ENCODE measurements at places on chromosomes 3 and 15. TPM values are rescaled to one million over a fixed set of nuclear protein-coding genes. Genes with fewer than 3 reads are reported as not detected.

TMEM45A gene
- total RNA-seq, result 0.96 TPM

- H3K27me3 ChIP-seq, result no peaks in the 10 kb centered on the region
- no peak overlapping the region for H3K4me3 ChIP-seq
- no peaks in the 10 kb centered on the region for H3K4me1 ChIP-seq
- no peaks in the 10 kb centered on the region for H3K36me3 ChIP-seq
- no peak overlapping the region for H3K27ac ChIP-seq
- no peak for DNase-seq
These were observed 67.8 kb downstream of the ADAMTS9 start for GRCh38 chr3:64620020-64620419.

DNA sequence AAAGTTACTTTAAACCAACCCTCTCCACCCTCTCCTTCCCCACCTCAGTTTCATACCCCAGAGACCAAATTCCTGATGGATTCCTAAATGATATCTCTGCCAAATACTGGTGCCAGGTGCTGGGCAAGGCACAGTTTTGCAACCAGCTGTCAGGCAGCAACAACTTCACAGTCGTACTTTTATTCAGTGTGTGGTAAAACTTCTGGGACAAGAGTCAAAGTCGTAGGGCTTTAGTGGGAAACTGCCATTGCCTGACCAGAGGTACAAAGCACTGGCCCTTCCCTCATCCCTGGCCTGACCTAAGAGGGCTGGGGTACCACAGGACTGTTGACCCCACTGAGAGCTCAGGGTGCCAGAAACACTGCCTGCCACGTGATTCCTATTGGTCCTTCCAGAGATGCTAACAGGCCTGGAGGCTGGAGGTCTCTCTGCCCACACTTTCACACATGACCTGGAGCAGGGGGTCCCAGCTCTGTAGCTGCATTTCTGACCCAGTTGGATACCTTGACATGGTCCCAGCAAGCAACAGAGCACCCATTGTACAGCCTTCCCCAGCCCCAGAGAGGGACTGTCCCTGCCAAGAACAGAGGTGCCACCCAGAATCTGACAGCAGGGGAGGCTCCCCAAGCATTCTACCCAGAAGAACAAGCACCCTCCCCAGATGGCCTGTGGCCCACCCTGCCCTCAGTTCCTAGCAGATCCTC lies 59.9 kb downstream of the LIPC start:
- peaks cover 4% of the 10 kb centered on the region for H3K36me3 ChIP-seq
- no peak overlapping the region for H3K27ac ChIP-seq
- peaks cover 23% of the 10 kb centered on the region for H3K4me1 ChIP-seq
- no peak for DNase-seq
- H3K27me3 ChIP-seq, result no peaks in the 10 kb centered on the region
- H3K4me3 ChIP-seq, result no peak overlapping the region

DNA sequence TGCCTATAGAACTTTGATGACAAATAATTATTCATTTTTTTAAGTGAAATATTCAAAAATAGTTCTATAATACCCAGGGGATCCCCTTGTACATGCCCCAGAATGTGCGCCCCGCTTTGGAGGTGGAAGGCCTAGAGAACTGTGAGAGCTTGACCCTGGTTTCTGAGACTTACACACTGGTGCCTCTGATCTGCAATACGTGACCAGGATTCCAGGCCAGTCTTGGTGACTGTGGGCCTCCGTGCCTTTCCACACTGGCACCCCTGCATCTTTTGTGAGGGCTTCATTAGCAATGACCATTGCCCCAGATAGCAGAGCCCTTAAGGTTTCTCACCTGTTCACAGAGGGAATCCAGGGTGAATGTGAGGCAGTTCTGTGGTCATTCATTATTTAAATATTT lies 44.0 kb downstream of the CLSTN2 start:
- no peak overlapping the region for H3K4me3 ChIP-seq
- no peaks in the 10 kb centered on the region for H3K36me3 ChIP-seq
- no peaks in the 10 kb centered on the region for H3K4me1 ChIP-seq

- H3K4me1 ChIP-seq, result peaks cover 31% of the 10 kb centered on the region
- H3K4me3 ChIP-seq, result peak within 1 kb of the TSS; percentile 97
- DNase-seq, result peak; percentile 83
These were observed at the start of gene JAGN1 for GRCh38 chr3:9890249-9891071. Gene JAGN1 (plus strand): TSS chr3:9890610. CDS start chr3:9890723, 113 bp downstream.

Measured in activated T-helper 2 cell treated with anti-CD3 and anti-CD28 coated beads, Interferon-gamma antibody, Interleukin-2, Interleukin-4, amounts not matched to agents 10 μg/mL and 5 μg/mL and 100 μg/mL, durations not matched to agents 14 hours and 24 hours and 36 hours (primary cell).